ENCODE measurements at places on chromosomes 4 and X. TPM values are rescaled to one million over a fixed set of nuclear protein-coding genes. Genes with fewer than 3 reads are reported as not detected.

Gene KLB
- not detected for total RNA-seq

GRCh38 chrX:9730752-9731151 lies 34.9 kb downstream of the GPR143 start:
- H3K4me3 ChIP-seq: no peak overlapping the region
- H3K27ac ChIP-seq: no peak overlapping the region

DNA sequence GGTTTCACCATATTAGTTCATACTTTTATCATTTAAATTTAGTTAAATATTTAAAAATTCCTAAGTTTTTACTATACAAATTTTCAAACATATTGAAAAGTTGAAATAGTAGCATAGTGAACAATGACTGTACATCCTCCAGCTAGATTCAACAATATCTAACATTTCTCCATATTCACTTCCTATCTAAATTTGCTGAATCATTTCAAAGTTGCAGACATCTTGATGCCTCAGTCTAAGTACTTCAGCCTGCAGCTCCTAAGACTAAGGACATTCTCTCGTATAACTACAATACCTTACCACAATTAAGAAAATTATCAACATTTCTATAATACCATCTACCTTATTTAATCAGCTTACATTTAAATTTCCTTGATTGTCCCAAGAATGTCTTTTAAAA lies 132.7 kb downstream of the TMEM164 start:
- H3K36me3 ChIP-seq: no peaks in the 10 kb centered on the region
- no peak overlapping the region for H3K27ac ChIP-seq
- H3K4me3 ChIP-seq: no peak overlapping the region
- DNase-seq: no peak
- peaks cover 18% of the 10 kb centered on the region for H3K4me1 ChIP-seq

DNA sequence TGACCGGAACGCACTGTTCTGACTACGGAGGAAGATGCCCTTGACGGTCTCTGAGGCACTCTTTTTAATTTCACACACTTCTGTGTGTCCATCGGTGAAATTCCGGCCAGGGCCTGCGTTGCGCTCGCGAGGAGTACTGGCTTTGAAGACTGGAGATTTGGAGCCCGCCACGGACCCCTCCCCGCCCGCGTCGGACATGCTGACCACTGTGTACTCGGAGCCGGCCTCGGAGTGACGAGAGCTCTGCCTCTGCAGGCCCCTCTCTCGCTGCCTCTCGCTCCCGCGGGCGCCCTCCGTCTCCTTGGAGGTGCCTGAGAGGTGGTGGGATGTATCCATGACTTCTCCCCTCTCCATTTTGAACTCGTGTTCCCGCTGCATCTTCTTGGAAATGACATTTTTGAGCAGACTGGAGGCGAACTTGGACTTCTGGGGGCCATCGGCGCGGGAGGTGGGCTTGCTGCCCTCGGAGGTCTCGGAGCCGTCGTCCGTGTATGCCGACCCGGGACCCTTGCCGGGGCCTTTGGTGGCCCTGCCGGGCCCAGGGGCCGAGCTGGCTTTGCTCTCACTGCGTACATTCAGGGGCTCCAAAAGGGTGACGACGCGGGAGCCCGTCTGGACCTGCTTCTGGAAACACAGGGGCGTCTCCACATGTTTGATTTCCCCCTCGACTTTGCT lies 5.7 kb downstream of the C4orf54 start:
- H3K27me3 ChIP-seq: no peaks in the 10 kb centered on the region
- H3K36me3 ChIP-seq: no peaks in the 10 kb centered on the region
- H3K4me3 ChIP-seq: no peak overlapping the region
- H3K4me1 ChIP-seq: no peaks in the 10 kb centered on the region
- DNase-seq: no peak

DNA sequence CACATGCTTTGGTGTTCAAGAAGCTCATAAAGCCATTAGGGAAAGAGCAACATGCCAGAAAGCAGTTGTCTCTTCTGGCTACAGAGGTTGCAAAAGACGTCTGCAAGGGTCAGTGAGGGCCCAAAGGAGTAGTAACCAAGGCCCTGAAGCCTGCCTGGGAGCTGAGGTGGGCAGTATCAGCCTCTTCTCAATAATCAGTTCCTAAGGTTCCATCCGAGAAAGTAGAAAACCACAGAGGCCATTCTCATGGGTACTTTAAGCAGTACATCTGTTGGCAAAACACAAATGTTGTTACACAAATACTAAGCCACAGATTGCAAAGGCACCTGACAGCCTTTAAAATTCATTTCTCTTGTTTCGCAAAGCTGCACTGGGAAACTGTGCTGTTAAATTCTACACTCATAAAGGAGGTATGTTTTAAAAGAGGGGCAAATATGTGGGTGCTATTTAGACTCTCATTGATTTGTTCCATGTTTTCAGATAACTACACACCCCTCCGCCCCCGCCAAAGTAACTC lies 37.7 kb downstream of the MECP2 start:
- peak overlapping the region; percentile 76 for H3K27ac ChIP-seq
- no peak for DNase-seq
- peaks cover 79% of the 10 kb centered on the region for H3K4me1 ChIP-seq
- H3K4me3 ChIP-seq: no peak overlapping the region

DNA sequence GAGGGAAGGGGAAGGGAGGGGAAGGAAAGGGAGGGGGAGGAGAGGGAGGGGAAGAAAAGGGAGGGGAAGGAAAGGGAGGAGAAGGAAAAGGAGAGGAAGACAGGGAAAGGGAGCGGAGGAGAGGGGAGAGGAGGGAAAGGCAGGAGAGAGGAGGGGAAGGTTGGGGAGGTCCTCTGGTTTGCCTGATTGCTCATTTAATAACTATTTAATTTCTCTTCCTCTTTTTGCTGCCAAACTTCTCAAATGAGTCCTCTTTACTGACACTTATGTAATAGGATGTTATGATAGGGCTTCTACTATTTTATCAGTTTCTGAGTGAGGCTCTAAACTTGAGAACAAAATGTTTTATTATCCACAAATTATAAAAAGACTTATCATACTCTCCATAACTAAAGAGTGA lies 35.4 kb upstream of the PPA2 start:
- H3K27me3 ChIP-seq: peaks cover 6% of the 10 kb centered on the region
- DNase-seq: no peak
- H3K36me3 ChIP-seq: no peaks in the 10 kb centered on the region
- H3K27ac ChIP-seq: no peak overlapping the region
